ENCODE measurements at places on chromosomes 16 and 17.

DNA sequence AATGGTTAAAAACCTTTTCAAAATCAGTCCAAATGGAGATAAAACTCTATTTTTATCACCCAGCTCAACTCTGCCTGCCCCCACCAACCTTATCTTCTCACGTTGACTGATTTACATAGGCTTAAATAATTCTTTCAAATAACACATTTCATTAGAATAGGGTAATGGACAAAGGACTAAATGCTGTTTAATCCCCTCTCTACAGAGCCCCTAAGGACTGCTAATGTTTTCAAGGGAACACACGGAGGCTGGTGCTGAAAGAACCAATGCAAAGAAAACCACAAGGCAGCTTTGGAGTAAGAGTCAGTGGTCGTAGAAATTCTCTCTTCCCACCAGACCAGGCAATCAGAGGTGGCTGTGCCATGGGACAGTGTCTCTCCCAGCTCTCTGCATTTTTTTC, 445.7 kb upstream of the MAF start:
- DNase-seq: no peak

GRCh38 chr16:75552951-75553350, 3.1 kb downstream of the TMEM231 start:
- DNase-seq: no peak

- DNase-seq: no peak
Measured at GRCh38 chr17:53032861-53033271, 789.9 kb upstream of the KIF2B start.

DNA sequence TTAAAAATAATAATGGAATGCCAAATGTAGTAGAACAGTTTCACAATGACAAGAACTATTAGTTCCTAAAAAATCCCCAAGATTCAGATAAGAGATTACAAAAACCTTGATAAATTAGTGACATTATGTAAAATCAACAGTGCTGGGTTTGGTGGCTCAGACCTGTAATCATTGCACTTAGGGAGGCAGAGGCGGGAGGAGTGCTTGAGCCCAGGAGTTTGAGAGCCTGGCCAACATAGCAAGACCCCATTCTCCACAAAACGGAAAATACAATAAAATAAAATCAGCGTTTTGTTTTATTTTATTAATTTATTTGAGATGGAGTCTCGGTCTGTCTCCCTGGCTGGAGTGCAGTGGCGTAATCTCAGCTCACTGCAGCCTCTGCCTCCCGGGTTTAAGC, 4.1 kb downstream of the CARD14 start:
- DNase-seq: no peak

DNA sequence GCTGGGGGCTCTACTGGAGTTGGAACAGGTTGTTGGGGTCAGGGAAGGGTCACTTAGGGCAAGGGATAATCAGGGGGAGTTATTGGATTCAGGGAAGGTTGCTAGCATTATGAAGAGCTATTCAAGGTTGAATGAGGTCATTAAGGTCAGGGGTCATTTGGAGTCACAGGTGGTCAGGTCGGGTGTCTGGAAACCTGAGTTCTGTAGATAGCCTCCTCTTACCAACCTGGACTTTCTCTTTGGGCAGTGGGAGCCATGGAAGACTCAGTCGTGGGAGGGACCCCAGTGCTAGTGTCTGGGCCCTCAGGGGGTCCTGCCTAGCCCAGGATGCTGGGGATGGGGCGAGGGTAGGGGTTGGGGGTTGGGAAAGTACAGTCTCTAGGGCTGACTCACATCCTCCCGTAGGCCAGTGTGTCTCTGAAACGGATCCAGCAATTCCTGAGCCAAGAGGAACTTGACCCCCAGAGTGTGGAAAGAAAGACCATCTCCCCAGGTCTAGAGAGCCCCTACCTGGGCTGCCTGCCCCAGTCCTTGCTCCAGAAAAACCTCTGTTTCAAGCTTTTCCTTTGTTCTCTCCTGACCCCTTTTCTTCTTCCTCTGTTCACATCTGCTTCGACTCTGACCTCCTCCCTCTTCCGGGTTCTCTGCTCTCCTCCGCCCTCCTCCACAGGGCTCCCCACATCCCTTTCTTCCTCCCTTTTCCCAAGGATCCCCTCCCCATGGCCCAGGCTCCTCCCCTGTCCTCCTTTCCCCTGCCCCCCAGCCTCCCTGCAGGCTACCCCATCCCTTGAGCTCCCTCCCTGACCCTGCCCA, 33.5 kb downstream of the ABCC3 start:
- DNase-seq: no peak

DNA sequence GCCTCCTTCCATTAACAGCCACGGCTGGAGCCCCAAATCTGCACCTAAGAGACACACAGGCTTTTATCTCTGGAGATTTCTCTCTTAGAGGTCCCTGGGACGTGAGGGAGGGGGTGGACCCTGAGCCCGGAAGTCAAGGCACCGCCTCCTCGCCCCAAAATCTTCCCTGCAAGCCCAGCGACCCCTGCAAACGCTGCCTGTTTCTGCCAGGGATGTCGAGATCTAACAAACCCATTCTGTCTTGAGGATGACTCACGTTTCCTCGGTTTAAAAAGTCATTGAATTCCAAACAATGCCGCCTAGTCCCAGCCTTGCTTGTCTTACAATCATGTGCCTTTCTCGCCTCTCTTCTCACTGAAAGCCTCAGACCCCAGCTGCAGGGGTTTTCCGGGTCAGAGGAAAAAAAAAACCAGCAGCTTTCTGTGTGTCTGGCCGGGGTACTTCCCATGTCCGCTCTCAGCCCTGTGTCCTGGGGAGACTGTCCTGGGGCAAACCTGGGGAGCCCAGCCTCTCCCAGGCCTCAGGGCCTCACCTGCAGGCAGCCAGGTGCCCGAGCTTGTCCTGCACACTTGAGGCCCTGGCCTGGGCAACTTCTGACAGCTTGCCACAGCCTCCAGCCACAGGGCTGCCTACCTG, 15.4 kb downstream of the ARL2BP start:
- peak; percentile 29 for DNase-seq

DNA sequence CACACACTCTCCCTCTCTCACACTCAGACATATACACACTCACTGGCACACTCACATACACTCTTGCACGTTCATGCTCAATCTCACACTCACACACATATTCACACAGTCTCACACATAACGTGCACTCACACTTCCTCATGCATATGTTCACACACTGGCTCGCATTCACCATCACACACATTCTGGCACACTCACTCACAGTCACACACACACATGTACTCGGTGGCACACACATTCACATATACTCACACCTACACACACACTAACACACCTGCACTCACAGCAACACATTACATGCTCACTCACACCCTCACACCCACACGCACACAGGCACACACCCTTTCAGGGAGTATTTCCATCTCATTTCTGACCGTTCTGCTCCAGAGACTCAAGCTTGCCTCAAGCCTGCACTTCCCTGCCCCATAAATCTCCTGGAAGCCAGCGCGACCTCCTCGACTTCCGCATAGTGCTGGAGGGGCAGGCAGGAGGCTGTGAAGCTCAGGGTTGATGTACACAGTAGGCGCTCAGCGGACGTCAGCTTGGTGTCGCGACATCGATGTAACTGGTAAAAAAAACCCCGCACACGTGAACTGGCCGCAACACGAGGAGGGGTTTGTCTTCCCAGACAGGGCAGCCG, 66.7 kb upstream of the FOXF1 start:
- no peak for DNase-seq

DNA sequence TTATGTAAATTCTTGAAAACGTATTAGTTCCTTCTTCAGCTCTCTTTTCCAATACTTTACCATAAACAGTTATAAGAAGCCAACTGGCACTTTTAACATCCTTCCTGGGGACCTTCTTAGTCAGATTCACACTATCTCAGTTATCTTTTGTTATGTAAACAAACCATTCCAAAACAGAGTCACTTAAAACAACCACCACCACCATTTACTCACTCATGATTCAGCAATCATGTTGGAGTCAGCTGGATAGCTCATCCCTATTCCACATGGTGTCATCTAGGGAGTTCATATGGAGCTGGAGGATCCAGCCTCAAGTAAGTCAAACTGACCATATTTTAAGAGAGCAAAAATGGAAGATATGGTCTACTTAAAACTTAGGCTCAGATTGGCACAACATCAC, 240.3 kb upstream of the IRX3 start:
- no peak for DNase-seq

- DNase-seq: peak; percentile 74
Measured at GRCh38 chr16:84970447-84971127, 40.7 kb downstream of the ZDHHC7 start.
